ENCODE measurements at places on chromosomes 11 and 22.

- no peak for DNase-seq
Measured at GRCh38 chr11:85989746-85990145, 79.1 kb downstream of the PICALM start.

- DNase-seq = no peak
Measured at GRCh38 chr22:27416511-27417420, 384.8 kb downstream of the MN1 start.

- no peak for DNase-seq
Measured at GRCh38 chr11:90646706-90647105, 423.9 kb upstream of the CHORDC1 start.

GRCh38 chr22:26974034-26974433 is 316.6 kb downstream of the MIAT start:
- no peak for DNase-seq

DNA sequence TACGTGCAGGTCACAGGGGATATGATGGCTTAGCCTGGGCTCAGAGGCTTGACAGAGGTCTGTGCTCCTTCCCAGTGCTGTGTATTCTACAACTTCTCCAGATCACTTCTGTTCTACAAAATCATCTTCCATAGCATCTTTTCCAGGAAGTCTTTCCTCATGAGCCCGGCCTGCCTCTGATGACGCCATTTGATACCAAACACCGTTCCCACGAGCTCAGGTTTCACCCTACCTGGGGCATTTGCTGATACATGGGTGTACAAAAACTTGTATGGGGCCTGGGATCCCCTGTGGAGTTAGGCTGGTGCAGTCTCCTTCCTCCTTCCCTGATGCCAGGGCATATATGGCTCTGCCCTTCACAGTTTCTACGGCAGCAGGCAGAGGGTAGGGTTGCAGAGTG is 78.7 kb downstream of the NECTIN1 start:
- DNase-seq = no peak

GRCh38 chr22:41780746-41781505 is 19.6 kb upstream of the CCDC134 start:
- peak; percentile 98 for DNase-seq

DNA sequence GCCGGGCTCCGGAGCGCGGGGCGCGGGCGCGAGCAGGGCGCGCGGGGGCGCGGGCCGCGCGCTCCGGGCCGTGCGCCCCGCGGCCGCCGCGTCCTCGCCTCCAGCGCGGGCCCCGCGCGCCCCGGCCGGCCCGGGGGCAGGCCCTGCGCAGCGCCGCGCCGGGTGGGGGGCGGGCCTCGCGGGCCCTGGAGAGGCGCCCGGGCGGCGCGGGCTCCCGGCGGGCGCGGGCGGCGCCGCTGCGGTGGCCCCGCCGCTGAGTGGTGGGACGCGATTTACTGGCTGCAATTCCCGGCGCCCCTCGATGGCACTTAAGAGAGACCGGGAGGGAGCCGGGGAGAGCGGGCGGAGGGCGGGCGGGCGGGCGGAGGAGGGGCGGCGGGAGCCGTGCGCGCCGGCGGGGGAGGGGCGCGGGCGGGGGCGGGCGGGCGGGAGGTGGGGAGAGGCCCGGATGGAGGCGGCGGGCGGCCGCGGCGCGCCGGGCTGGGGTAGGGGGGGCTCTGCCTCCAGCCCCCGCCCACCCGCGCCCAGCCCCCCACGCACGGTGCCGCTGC is 73.2 kb upstream of the TCF20 start:
- peak; percentile 12 for DNase-seq

- no peak for DNase-seq
Measured at GRCh38 chr22:30309951-30310741, 16.6 kb downstream of the TBC1D10A start.

All from activated naive CD4-positive, alpha-beta T cell treated with anti-CD3 and anti-CD28 coated beads for 36 hours (primary cell).